Caki2 (cell line): ENCODE measurements at places on chromosomes 5 and 9.
A peak's percentile ranks its signal among the peaks of the same experiment; 100 is the strongest.

DNA sequence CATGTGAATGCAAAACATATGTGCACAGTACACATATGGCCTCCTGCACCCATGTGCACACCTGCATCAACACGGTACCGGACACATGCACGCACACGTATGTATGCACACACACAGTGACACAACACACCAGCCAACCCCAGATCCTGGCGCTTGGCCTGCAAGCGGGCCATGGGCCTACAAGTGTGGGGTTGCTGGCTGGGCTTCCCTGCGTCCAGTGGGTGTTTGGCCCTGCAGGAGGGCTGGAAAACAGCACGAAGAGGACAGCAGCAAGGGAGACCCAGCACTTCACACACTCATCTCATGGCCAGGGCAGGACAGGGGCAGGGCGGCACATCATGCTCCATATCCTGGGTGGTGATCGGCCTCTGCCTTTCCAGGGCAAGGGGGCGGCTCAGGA, 77.7 kb downstream of the COL5A1 start:
- DNase-seq, result no peak

DNA sequence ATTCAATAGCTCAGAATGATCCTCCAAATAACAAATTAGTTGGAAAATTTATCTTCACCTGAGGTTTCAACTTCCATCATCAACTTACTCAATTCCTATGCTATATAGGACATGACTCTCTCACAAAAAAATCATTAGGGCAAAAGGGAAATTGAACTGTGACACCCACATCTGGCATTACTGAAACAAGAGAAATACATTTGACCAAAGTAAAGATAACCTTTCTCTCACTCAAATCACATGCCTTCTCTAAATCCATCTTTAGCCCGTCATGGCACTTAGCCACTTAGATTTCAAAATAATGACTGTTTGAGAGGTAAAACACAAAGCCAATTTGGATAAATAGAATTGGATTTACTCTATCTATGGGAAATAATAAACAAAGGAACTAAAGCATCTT, 126.4 kb downstream of the ADAMTS6 start:
- DNase-seq, result no peak

- DNase-seq, result no peak
These were observed 3.6 kb upstream of the DPH7 start for GRCh38 chr9:137582286-137582860.

DNA sequence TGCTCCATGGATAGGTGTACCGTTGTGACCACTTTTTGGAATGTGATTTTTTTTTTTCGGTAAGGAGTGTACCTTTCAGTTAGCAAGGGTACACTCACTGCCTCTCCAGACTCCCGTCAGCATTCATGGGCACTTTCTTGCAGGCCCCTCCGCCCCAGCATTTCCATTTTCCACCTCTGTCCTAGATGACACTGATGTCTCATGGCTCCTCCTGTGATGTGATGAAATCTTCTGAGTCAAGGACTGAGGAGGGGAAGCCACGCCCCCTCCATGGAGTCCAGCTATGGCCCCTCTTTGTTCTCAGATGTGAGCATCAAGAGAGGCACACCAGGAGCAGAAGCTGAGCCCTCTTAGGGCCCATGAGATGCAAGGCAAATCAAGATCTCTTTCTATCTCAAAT, 61.8 kb downstream of the CTSL start:
- no peak for DNase-seq

- DNase-seq, result peak; percentile 16
These were observed 603.3 kb downstream of the KIF4B start for GRCh38 chr5:155616779-155617392.
